8988T (cell line): ENCODE measurements at places on chromosomes 3 and 15.

DNA sequence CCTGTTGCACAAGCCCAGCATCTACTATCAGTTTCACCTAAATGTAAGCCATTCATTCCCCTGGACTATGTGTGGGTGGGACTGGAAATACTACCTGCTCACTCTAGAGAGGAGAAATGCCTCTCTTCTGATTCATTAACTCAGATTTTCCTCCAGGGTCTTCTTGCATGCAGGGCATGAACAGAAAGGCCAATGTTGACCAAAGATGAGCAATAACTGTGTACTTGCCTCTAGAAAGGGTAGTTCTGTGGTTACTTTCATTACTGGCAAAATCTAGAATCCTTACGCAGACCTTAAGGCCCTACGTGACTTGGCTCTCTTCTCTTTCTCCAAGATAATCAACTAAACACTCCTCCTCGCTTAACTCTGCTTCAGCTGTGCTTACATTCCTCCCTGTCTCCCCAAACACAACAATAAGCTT is 81.4 kb upstream of the PSMD6 start:
- no peak for DNase-seq

DNA sequence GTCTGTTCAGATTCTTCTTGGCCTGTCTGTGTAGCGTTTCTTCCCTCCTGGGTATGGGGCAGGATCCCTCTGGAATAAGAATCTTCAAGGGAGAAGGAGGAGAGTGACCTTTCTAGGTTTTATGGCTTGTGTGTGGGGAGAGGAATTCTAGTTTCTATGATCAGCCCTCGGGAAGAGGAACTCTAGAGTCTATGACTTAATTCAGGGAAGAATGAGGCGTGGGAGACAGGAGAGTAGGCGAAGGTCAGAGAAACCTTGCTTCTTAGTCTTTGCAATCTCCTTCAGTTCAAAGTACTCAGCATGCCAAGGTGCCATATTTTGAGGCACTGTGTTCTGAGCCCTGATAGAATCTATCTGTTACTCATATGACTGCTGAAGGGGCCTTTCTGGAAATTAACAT is 99.2 kb upstream of the C3orf80 start:
- DNase-seq = no peak

DNA sequence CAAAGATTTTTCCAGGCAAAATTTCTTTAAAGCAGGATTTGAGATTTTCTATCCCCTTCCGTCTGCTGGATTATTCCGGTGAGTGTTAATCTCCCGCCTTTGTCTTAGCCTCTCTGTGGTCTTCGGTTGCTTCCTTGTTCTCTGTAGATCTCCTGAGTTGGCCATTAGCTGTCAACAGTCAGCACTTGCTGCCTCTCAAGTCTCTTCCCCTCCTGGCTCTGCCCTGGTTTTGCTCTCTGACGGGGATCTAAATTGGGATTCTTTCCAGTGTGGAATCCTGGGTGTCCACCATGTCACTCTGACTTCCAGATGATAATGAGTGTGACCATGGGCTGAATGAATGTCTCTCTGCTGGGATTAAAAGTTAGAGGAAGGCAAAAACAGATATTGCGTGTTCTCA is 121.5 kb downstream of the IGF1R start:
- no peak for DNase-seq

- DNase-seq = no peak
Observed at GRCh38 chr15:100350434-100351226, 8.9 kb upstream of the ADAMTS17 start.

GRCh38 chr3:165196577-165197480 is 645 bp upstream of the SLITRK3 start:
- no peak for DNase-seq

DNA sequence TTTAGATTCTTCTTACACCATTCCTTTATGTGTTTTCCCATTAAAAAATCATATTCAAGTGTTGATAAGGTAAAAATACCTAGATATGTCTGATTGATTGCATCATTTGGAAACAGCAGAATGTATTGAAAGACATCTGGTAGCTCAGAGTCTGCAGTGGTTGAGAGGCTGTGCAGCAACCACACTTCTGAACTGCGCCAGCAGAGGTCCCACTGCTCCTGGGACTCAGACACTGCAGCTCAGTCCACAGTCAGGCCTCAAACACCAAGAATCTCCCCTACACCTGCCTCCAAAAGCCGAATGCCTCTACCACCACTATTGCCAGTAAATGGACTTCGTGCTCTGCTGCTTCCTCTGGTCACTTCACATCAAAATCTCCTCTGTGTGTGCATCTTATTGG is 176.9 kb upstream of the LMCD1 start:
- DNase-seq = peak; percentile 53

DNA sequence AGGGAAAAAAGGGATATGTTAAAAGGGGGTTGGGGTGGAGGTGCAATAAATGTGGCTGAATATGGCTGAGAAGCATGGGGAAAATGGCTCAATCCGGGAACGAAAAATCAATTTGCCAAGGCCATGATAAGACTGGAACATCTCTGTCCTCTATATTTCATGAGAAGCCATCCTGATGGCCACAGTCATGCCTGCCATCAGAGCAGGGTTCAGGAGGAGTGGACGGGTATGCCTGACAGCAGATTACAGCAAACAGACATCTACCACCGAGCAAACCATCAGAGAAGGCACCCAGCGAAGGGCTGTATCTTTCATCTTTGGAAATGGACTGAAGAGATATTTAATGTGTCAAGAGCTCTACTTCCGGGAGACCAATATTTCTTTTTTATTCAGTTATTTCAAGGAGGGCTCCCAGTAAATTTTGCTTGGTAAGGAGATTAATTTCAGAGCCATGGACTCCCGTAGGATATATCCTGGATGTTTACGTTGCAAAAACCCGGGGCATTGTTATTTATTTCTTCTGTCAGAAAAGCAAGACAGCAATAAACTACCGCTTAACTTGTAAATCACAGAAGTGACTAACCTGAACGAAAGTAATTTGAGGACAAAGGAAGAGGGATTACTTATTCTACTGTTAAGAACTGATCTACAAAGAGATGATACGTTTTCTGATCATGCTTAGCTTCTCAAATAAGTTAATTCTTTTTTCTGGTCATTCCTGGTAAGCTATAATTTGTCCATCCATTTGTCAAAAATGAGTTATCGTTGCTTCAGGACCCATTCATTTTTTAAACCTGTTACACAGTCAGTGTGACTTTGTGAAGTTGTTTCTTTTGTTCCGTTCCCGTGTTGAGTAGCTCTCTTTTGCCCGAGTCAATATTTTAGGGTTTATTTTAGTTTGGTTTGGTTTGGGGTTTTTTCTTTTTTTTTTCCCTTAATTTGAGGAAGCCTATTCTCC is 80.6 kb upstream of the CHD2 start:
- no peak for DNase-seq

DNA sequence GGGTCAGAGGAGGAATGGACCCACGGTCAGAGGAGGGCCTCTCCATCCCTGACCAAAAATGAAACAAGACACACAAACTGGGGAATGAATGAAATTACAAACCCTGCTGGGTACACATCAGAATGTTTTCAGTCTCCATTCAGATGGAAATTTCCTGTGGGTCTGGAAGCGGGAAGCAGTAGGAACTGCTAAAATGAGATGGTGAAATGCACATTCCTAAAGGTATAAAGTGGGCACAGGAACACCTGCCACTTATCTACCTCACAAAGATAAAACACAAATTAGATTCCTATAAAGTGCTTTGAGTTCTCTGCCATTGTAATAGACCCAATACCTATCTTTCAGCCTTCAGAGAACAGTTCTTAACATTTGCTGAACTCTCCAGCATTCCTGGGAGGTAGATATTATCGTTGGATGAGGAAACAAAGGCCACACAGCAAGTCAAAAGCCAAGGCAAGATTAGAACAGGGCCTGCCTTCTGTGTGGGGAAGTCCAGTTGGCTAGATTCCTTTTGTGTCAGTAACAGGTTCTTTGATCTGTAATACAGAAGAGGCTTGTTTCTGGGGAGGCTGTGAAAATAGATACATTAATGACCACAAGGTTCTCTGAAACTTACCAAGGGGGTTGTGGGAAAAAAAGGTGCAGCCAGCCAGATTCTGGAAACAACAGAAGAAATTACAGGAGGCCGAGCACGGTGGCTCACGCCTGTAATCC is 98.4 kb downstream of the IGF2BP2 start:
- DNase-seq = no peak

- DNase-seq = no peak
Observed at GRCh38 chr3:20462226-20462625, 276.2 kb upstream of the SGO1 start.

- DNase-seq = peak; percentile 34
Observed at GRCh38 chr3:50971487-50971924, 296.8 kb downstream of the DOCK3 start.

GRCh38 chr3:79184251-79184650 is 583.5 kb downstream of the ROBO1 start:
- DNase-seq = no peak

- DNase-seq = no peak
Observed at GRCh38 chr15:68300115-68300940, 22.8 kb downstream of the FEM1B start.

GRCh38 chr3:34363881-34364280 is 565.5 kb downstream of the PDCD6IP start:
- DNase-seq = no peak

DNA sequence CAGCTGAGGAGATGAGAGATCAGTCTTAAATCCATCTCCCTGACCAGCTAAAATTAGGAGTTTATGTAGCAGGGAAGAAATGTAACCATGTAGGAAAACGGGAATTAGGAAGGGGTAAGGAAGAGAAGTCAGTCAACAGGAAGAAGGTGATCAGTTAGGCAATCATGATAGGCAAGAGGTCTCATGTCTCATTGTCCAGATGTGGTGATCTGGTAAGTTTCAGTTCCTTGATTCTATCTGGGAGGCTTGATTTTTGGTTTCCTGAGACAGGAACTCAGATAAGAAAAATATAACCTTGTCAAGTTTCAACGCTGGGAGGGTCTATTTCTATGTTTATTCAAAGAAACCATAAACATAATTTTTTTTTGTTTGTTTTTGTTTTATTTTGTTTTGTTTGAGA is 40.3 kb upstream of the TBC1D5 start:
- DNase-seq = no peak

DNA sequence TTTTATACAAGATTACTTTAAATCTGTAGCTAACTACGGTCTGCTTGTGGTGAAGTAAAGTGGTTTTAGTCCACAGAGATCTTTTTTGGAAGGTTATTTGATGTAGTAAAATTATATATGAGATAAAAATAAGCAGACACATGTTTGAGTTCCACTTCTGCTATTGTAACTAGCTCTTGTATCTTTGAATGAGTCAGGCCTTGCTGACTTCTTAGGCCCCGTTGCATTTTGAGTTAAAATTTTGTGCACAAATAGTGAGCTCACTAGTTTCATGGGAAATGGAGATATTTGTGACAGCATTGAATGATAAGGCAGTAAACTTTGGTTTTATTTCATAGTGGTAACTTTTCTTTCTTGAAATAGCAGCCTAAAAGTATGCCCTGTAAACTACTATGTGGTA is 42.6 kb downstream of the ARIH1 start:
- no peak for DNase-seq

DNA sequence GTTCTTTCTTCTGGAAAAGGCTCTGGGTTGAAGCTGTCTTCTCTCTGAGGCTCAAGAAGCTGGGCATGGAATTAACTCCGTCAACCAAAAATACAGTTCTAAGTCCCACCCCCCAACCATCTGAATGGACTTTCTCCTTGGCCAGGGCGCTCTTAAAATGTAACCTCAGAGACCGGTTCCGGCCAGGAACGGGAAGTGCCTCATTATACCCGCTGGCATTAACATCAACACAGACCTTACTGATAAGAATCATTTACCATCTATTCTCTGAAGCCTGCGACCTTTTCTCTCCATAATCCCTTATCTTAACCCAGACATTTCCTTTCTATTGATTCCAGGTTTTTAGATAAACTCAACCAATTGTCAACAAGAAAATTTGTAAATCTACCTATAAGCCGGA is 64.7 kb downstream of the ATP1B3 start:
- no peak for DNase-seq
